ENCODE measurements at places on chromosomes 12 and 14.

DNA sequence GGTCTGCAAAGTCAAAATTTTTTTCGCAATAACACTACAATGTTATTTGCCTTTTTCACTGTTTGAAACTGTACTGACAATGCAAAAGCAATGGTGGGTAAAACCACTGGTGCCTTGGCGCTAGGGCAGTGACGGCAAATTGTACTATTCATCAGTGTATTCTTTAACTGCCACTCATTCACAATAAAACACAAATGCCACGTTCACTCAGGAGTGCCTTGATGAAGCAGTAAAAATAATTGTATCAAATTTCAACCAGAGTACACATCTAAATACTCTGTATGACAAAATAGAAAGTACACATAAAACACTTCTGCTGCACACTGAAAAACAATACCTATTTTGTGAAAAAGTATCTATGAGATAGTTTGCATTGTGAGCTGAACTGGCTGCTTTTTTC is 17.8 kb downstream of the DCAF5 start:
- DNase-seq, result no peak

DNA sequence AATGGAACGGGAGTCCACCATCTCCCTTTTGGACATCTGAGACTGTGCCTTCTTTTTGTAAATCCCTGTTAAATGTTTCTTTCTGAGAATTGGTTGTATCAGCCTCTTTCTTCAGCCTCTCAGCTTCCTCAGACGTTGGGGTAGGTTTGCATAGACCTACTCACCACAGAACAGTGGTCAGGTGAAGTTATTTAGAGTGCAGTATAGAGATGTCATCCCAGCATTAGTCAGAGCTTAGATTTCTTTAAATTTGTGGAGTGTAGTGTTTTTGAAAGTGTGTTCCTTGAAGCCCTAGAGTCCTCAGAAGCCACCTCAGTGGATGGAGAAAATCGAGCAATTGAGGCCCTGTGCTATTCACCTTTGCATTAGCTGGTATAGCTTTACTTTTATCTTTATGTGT is 8.9 kb upstream of the EEA1 start:
- DNase-seq, result no peak

GRCh38 chr12:59620326-59620725 is 24.5 kb downstream of the SLC16A7 start:
- DNase-seq, result no peak

DNA sequence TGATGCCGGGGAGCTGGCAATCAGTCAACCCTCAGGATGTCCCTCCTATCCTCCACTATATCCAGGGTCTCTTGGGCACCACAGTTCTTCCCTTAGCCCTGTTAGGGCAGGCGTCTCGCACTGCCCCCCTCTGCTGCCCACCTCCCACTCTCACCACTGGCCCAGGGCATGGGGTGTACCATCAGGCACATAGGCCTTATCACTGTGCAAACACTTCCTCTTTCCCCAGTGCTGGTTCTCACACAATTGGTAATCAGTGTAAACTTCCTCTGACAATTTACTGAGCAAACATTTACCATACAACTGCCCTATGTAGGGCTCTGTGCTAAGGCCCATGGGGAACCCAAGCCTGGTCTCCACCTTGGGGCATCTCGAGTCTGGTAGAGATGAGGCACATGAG is 20.1 kb upstream of the TMED10 start:
- DNase-seq, result no peak

Data from stimulated activated CD4-positive, alpha-beta T cell treated with anti-CD3 and anti-CD28 coated beads, Interleukin-12 subunit alpha, Interleukin-12 subunit beta, amount 100 ng/mL, for 48 hours (primary cell).